ENCODE measurements at places on chromosomes 1 and 21.
A peak's percentile ranks its signal among the peaks of the same experiment; 100 is the strongest.

- no peak for DNase-seq
Measured at GRCh38 chr1:236800002-236800620, 5.0 kb downstream of the MTR start.

GRCh38 chr1:178536844-178537371 is 24.0 kb downstream of the TEX35 start:
- DNase-seq, result no peak

- no peak for DNase-seq
Measured at GRCh38 chr1:53266038-53266437, 27.7 kb upstream of the MAGOH start.

DNA sequence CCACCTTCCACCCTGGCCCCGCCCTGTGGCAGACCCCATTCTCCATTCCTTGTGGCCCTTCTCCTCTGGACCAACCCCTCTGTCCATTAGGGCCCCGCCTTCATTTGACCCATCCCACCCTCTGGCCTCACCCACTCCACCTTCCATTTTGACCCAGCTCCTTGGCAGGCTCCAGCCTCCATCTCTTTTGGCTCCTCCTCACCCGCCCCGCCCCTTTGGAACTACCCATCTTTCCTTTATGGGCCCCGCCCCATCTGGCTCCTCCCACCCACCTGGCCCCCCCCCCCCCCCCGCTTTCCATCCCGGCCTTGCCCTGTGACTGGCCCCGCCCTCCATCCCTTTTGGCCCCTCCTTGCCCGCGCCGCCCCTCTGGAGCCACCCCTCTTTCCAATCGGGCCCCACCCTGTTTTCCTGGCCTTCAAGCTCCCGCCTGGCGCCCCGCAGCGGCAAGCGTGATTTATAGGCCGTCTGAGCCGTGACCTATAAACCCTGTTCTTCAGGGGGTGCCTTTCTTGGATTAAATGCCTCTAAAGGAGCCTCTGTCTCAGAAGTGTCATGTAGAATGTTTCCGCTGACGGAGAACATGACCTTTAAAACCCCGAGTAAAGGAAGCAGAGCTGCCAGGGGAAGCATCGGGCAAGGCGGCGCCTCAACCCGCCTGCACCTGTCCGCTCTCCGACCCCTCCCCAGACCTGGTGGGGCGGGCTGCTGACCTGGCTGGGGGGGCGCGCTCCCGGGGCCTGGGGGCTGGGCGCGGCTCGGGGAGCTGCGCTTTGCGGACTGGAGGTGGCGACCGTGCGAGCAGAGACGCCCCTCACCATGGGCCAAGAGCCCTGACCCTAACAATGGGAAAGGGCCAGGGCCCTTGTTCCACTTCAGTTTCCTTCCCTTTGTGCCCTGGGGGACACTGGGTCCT is 178.0 kb downstream of the CAMTA1 start:
- DNase-seq, result no peak

DNA sequence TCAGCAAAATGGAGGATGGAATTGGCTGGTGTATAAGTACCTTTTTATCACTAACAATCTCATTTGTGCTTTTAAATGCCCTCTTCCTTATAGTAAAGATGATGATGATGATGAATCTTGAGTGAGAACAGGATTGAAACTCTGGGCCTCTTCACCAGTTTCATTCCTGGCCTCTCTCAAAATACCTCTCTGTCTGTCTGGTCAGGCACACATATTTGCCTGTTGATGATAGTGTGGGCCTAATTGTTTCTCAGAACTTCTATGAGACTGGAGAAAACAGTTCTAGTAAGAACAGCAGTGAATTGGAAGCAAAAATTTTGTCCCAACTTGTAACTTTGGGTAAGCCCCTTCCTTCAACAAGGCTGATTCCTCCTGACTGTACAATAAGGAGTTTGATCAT is 94.4 kb upstream of the RGS4 start:
- DNase-seq, result no peak

DNA sequence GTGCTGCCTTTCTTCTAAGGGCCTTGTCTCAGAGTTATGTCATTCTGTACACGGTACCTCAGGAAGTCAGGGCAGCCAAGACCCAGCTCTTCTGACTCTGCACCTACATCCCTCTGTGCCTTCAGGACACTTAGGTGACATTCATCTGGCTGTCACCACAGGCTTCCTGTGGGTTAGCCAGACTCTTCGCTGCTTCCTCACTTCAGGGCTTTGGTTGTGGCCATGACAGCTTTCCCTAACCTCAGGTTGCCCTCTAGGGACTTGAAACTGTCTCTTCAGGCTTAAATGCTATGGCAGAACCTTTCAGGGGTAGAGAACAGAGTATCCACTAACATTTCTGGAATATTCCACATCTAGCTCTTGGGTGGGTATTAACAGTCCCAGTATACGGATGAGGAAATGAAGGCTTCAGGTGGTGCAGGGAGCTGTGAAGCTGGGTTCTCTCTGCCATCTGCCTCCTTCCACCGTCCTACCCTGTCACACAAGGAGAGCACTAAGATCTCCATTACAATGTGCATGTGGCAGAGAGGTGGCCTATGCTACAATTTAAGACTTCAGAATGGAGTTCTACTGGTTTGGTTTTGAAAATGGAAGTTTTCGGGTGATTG is 9.9 kb downstream of the TSSK3 start:
- DNase-seq, result peak; percentile 8

DNA sequence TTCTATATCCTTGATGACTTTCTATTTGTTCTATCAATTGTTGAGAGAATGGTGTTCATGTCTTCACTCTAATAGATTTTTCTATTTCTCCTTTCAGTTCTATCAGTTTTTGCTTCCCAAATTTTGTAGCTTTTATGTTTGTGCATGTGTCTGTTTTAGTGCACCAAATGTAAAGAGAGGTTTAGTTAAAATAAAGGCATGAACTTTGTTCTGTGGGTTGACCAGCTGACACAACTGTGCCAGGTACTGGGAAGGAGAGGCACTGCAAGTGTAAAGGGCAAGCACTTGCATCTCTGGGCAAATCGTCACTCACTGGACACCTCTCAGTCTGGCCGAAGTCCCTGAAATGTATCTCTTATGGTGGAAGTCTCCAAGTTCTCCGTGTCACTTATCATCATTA is 38.6 kb upstream of the ABCD3 start:
- DNase-seq, result no peak

- DNase-seq, result no peak
Measured at GRCh38 chr1:99682291-99682751, 36.4 kb downstream of the PALMD start.

- no peak for DNase-seq
Measured at GRCh38 chr1:10839188-10839770, 42.8 kb upstream of the CASZ1 start.

DNA sequence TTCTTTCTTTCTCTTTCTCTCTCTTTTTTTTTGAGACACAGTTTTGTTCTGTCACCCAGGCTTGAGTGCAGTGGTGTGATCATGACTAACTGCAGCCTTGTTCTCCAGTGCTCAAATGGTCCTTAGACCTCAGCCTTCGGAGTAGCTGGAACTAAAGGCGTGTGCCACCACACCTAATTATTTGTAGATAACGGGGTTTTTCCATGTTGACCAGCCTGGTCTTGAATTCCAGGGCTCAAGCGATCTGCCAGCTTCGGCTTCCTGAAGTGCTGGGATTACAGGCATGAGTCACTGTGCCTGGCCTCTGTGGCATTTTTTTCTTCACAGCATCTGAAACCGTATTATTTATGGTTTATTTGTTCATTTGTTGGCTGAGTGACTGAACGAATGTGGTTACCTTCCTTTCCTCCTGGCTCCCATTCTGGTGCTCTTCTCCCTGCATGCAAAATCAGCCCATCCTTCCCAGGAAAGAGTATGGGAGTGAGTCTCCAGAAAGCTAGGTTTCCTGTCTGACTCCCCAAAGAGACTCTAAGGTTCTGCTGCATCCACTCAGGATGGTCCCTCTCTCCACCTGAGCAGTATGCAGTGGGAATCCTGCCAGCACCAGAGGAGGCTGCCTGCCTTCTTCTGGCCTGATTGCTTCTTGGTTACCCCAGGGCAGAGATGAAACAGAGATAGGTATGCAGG is 155.0 kb upstream of the BEND5 start:
- DNase-seq, result no peak

DNA sequence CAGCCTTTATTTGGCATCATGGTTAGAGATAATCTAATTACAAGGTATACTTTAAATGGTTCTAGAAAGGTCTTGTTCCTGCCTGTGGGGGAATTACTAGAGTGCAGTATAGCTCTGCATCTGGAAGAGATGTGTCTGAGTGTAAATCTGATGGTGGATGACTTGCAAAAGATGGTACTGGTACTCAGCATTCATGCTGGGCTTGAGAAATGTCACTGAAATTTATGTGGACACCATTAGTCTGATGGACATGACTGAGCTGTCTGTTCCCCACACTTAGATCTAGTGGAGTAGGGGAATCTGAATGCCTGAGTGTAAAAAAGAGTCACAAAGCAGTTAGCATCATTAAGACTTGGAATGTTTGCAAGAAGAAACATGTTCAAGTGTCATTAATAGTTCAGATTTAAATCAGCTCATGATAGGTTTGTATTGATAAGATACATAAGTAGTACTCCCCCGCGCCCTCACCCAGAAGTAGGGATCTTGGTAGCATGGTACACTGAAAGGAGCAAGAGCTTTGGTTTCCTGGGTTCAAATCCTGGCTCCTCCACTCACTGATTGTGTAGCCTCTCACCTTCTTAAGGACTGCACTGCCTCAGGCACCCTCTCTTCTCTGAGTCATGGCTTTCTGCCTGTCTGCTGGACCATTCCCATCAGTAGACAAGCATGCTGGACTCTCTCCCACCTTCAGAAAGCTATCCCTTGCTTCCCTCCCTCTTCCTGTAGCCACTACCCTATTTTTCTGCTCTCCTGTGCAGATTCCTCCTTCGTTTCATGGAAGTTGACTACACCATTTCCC is 292.9 kb downstream of the NFIA start:
- DNase-seq, result no peak

GRCh38 chr1:156004843-156005584 is 15.7 kb downstream of the SSR2 start:
- DNase-seq, result no peak

GRCh38 chr1:82160036-82160435 is 359.3 kb downstream of the ADGRL2 start:
- no peak for DNase-seq

GRCh38 chr1:241396747-241397681 is 40.0 kb upstream of the RGS7 start:
- DNase-seq, result no peak

GRCh38 chr1:84834419-84835064 is 58.5 kb downstream of the LPAR3 start:
- no peak for DNase-seq

DNA sequence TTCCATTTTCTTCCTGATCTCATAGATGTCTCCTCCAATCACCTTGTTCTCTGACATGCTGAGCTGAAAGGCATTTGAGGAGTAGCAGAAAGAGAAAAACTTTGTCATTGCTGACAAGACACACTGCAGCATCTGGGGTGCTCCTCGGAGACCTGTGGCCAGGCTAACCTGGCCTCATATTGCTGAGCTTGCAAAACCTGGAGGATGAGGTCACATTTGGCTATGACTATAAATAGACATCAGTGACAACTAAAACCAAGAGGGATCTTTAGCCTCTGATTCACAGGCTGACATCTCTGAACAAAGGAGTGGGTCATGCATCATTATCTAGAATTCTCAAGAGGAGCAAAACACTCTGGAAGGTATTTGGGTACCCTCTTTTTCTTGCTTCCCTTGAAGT is 83.7 kb downstream of the PROX1 start:
- no peak for DNase-seq

DNA sequence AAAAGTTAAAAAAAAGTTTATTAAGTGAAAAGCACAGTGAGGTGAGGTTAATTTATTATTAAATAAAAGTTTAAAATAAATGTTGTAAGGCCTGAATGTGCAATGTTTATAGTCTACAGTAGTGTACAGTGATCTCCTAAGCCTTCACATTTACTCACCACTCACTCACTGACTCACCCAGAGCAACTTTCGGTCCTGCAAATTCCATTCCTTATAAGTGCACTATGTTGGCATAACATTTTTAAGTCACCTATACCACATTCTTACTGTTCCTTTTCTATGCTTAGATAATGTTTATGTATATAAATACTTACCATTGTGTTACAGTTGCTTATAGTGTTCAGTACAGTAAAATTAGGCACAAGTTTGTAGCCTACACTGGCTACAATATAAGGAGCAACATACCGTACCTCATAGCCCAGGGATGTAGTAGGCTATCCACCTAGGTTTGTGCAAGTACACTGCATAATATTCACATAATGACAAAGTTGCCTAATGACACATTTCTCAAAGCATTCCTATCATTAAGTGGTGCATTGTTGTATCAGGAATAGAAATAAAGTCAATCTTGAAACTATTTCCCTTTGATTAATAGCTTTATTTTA is 426.5 kb upstream of the BRINP3 start:
- no peak for DNase-seq

- DNase-seq, result no peak
Measured at GRCh38 chr1:87863317-87863716, 534.6 kb downstream of the LMO4 start.

GRCh38 chr1:36269408-36269838 is 36.7 kb upstream of the SH3D21 start:
- no peak for DNase-seq

GRCh38 chr1:15507278-15507677 is 16.7 kb downstream of the CASP9 start:
- DNase-seq, result no peak

DNA sequence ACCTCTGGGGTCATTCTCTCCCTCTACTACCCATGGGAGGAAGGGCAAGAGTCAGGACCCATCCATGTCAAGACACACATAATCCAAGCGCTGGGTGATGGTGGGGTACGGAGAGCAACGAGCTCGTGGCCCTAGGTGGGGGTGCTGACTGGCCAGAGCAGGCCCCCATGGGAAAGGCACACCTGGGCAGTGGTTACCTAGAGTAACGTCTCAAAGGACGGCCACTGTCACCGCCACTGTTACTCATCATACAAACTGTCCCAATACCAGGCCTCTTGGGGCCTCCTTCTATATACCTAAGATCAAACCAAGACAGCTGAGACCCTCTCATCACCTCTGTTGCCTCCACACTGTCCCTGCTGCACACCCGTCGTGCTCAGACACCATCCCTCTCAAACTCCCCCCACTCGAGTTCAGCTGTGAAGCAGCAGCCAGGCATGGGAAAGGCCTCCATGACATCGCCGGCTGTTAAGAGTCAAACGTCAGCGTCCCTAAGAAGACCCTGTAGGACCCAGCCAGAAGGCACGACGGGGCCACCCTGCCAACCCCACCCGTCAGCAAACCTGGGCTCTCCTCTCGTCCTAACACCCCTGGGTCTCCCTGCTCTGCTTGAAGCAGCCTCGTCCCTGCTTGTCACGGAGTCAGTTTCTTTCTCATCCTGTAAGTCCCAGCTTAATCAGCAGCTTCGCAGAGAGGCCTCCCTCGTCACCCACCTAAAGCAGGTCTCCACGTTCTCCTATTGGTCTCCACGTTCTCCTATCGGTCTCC is 15.3 kb downstream of the NPHP4 start:
- DNase-seq, result no peak

GRCh38 chr1:167631936-167632614 is 2.0 kb downstream of the RCSD1 start:
- DNase-seq, result no peak

DNA sequence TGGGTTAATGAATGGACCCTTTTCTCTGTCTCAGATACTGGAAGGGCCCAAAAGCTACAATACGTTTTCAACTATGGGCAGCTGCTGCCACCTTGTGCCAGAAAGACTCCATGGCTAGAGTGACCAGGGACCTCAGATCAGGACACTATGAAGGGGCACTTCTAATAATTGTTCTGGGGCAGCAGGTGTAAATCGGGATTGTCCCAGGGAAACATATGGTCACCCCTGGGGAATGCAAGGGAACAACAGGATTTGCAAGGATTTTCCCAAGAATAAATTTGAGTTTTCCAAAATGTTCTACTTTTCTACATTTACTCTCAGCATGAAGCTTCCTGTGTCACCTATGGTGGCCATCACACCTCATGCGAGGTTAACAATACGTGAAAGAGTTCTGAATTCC is 12.0 kb upstream of the FCAMR start:
- DNase-seq, result peak; percentile 33

Measured in stimulated activated CD8-positive, alpha-beta memory T cell treated with anti-CD3 and anti-CD28 coated beads, Interleukin-12 subunit alpha, Interleukin-12 subunit beta, amount 100 ng/mL, for 4 hours (primary cell).